ENCODE measurements at places on chromosomes 13 and 19. TPM values are rescaled to one million over a fixed set of nuclear protein-coding genes. Genes with fewer than 3 reads are reported as not detected.

RGCC gene
- total RNA-seq = 64.1 TPM

GRK1 gene
- total RNA-seq = not detected

- DNase-seq = no peak
Observed at GRCh38 chr19:15790096-15790495, 2.6 kb downstream of the OR10H5 start.

DNA sequence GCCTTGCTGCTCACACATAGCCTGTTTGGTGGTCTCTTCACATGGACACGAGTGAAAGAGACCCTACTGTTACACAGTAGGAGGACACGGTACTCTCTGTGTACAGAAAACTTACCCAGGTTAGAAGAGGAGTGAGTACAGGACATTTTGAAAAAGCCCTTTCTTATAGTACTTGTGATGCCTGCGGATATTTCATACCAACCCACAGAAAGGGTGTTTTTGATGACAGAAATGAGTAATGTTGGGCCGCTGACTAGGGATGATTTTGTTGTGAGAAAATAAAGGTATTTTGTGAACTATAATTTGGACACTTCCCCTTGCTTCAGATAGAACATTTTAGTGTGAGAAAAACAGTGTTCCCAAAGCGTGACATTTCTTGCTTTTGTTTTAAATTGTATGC lies 18.2 kb downstream of the NUDT15 start:
- no peak for DNase-seq

All from adrenal gland (tissue), 19 donors.